ENCODE measurements at places on chromosomes 7 and 10.

- DNase-seq = no peak
Measured at GRCh38 chr7:47393406-47393805, 188.5 kb downstream of the TNS3 start.

GRCh38 chr10:49622426-49623425 lies 8.9 kb downstream of the CHAT start:
- no peak for DNase-seq

- DNase-seq = peak; percentile 56
Measured at GRCh38 chr7:157273208-157274093, 63.4 kb upstream of the DNAJB6 start.

DNA sequence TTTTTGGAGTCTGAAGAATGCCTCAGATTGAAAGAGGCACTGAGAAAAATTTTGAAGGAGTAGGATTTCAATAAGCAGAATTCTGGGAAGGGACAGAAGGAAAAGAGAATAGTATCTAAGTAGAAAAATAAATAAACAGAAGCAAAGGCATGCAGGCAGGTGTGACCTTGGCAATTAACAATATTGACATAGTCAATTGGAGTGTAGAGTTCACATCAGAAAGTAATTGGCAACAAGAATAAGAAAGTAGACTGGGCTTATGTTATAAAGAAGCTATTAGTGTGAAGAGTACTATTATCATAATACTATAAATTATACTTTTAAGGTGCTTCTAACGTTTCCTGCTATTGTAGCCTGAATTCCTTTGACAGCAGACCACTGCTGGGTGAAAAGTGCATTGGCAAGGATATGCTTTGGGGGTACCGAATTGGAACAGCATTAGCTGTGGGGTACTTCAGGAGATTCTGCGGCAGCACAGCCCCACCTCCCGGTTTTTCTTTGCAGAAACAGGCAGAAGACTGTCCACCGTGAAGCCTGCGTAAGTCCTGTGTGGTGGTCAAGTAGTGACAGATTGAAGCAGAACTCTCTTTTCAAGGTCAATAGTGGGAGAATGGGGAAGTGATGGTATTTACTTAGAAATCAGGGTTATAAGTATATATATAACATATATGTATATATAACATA lies 357.0 kb downstream of the THSD7A start:
- no peak for DNase-seq

GRCh38 chr7:122298618-122299017 lies 5.9 kb downstream of the FEZF1 start:
- no peak for DNase-seq

DNA sequence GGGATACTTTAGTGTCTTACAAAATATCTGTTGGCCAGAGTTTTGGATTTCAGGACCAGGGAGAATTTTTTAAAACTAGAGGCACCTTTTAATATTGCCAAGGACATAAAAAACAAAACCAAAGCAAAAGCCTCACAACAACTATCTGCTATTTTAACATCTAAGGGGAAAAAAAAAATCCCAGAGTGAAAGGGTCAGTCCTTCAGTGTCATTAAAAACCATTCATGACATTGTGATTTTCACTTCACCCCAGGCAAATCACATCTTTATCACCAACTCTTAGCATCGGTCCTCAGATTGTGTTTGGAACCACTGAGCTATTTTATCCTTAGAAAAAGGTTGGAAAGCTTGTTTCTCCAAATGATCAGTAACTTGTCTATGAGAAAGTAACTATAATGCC lies 10.7 kb downstream of the CEP41 start:
- DNase-seq = no peak

- no peak for DNase-seq
Measured at GRCh38 chr10:20237586-20237985, 421.4 kb downstream of the PLXDC2 start.

DNA sequence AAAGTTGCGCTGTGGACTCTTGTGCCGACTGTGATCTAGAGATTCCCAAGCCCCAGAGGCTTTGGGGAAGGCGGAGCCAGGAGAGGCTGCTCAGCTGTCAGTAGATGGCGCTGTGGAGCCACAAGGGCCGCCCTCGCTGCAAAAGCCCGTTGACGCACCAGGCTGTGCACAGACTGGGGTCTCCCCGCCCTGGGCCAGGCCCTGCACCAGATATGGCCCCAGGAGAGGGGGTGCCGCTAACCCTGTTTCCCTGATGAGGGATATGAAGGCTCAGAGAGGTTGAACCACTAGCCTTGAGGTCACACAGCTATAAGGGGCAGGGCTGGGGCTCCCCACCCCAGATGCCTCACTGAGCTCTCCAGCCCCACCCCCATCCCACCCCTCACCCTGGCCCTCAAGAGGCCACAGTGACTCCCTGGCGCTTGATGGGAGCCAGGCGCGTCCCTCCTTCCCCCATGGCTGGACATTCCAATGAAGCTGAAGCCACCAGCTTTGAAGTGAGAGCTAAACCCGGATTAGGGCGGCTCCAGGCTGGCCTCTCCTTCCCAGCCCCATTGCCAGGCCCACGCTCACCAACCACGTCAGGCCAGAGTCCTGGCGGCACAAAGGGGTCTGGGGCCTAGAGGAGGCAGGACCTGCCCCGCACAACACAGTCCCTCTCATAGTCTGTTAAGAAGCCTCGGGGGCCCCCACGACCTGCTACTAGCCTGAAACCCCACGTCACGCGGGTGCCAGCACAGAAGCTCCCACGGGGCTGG lies 26.4 kb downstream of the MYL10 start:
- peak; percentile 26 for DNase-seq

DNA sequence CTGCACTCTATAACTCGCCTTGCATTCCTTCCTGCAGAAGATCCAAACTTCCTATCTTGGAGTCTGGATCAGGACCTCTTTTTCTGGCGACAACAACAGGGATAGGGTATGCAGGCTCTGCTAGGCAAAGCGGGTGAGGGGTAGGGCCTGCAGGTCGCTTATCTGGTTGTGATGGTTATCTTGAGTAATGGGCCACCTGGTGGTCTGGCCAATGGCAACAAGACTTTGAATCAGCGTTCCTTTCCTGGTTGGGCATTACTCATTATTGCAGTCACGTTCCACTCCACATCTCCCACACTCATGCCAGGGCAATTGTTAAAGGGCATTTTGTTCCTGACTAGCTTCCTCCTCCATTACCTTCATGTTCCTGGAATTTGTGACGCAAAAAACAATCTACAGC lies 48.4 kb upstream of the PLXDC2 start:
- DNase-seq = no peak

DNA sequence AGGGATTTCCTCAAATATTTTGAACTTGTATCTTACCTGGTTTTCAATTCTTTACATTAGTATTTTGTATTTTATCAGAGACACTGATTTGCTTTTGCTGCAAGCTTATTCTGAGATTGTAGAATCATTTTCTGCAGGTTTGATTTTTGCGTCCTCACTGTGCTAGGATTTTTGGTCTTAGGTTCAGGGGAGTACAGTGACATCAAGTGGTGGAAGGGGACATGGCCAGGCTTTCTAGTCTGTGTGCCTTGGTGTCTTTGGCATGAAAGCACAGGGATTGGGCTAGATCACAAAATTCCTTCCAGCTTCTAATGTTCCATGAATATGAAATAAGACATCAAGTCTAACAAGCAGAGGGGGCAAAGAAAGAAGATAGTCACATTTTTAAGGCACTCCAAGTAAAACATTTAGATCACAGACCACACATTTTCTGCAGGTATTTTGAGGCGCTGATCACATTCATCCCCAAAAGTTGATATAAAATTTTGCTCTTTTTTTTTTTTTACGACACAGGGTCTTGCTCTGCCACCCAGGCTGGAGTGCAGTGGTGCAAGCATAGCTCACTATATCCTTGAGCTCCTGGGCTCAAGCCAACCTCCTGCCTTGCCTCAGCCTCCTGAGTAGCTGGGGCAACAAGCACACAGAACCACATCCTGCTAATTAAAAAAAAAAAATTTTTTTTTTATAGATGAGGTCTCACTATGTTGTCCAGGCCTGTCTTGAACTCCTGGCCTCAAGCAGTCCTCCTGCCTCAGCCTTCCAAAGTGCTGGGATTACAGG lies 124.4 kb downstream of the PON1 start:
- DNase-seq = no peak

DNA sequence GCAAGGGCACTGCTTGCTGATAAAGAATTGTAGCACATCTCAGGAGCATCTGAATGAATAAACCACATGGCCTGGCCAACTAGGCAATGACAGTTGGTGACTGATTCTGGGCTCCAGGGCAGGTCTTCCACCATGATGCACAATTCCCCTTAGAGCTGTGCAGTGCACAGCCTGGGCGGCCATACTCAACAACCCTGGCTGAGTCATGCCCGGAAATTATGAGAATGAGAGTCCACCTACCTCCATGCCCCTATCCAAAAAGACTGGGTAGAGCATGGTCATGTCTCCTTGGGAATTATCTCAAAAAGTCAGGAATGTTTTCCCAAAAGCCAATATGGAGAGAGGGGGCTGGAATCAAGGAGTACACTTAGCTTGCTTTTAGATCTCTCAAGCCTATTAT lies 425.6 kb downstream of the PLXNA4 start:
- no peak for DNase-seq

- no peak for DNase-seq
Measured at GRCh38 chr10:107442035-107442505, 277.6 kb upstream of the SORCS1 start.

GRCh38 chr10:103044942-103045489 lies 126.9 kb downstream of the CNNM2 start:
- DNase-seq = no peak

GRCh38 chr7:74344132-74344496 lies 54.9 kb downstream of the CLIP2 start:
- no peak for DNase-seq

- no peak for DNase-seq
Measured at GRCh38 chr7:79414910-79415309, 38.6 kb downstream of the MAGI2 start.

DNA sequence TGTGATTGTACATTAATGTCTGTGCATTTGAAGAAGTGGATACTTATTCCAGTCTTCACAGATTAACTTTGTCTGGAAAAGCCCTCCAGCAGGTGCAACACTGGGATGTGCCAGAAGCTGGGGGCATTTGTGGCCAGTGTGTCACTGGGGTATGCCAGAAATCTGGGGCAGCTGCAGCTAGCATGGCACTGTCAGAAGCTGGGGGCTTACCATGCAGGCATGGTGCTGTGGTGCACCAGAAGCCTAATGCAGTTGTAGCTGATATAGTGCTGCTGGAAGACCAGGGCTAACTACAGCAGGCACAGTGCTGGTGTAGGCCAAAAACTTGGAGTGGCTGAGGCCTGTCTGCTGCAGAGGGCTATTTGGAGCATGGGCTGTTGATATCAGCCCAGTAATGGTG lies 270.1 kb downstream of the STK31 start:
- DNase-seq = no peak

- no peak for DNase-seq
Measured at GRCh38 chr7:103373866-103374643, 26.6 kb downstream of the PSMC2 start.

DNA sequence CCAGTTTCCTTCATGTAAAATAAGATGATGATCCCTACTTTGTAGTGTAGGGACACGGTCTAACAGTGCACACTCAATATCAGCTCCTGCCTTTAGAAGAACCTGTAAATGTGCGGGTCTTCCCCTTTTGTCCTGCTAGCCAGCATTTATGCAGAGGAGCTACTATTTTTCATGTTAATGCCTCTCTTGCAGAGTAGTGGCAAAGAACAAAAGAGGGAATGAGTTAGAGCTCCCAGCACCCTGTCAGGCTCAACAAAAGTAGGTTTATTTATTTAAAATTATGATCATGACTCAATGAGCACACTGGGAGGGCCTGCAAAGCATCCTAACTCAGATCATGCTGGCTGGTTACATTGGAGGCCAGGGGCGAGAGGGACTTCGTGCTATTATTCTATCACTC lies 414.5 kb upstream of the COBL start:
- no peak for DNase-seq

GRCh38 chr10:124597846-124598165 lies 136.2 kb downstream of the LHPP start:
- DNase-seq = no peak

- DNase-seq = no peak
Measured at GRCh38 chr10:79299397-79300241, 47.6 kb upstream of the PPIF start.

GRCh38 chr7:20945451-20945850 lies 158.8 kb upstream of the SP8 start:
- no peak for DNase-seq

DNA sequence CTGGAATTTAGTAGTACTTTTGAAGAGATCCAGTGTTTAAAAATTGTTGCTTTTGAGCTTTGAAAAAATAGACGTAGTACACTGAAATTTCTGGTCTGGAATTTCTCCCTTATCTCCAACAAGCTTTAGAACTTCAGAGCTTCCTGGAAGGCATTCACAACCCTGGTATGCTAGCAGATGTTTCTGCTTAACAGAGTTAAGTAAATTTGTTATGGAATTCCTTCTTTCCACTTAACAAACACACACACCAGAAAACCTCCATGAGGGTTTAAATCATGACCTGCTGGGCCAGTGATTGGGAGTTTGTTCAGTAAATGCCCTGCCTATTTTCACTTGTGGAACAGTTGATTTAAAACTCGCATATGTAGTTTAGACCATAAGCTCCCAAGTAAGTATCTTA lies 13.7 kb downstream of the ASB15 start:
- DNase-seq = no peak

DNA sequence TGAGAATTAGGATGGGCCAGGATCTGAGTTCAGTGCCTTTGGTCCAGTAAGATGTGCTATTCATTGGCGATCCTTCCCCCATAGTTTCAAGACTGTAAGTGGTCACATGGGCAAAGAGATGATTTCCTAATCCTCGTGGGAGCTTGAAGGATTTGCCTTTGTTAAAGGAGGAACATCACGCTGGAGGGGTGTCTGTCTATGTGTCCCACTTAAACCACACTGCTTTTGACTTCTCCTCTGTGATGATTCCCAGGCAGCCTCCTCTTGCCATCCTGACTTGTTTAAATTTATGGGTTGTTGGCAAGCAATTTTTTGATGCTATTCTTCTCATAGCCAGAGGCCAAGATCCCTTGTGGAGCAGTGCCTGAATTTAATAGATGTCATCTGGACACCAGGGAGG lies 154.0 kb downstream of the TCF7L2 start:
- DNase-seq = no peak

DNA sequence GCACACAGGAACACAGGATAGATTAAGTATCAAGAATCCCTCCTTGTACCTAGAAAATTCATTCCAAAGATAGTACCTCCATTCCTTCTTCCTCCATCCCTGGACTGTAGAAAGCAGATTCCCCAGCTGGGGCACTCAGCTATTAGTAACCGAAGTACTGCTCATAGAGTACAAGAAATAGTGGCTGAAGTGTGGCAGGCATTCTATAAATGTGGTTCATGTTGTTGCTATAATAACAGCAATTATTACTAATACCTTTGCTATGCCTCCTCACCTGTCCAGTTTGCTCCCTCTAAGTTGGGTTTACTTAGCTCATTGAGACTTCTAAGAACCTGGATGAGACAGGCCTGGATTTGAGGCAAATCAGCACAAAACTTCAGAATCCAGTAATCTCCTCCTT lies 453.2 kb downstream of the GRM8 start:
- no peak for DNase-seq

- DNase-seq = no peak
Measured at GRCh38 chr10:12825260-12825849, 176.2 kb downstream of the CCDC3 start.

- no peak for DNase-seq
Measured at GRCh38 chr7:125450749-125451148, 521.1 kb upstream of the POT1 start.

GRCh38 chr10:30422981-30423654 lies 10.9 kb upstream of the MAP3K8 start:
- DNase-seq = peak; percentile 44

Measured in AML-193 (cell line).